ENCODE measurements at places on chromosomes 13 and 19. TPM values are rescaled to one million over a fixed set of nuclear protein-coding genes. Genes with fewer than 3 reads are reported as not detected.
A peak's percentile ranks its signal among the peaks of the same experiment; 100 is the strongest.

DNA sequence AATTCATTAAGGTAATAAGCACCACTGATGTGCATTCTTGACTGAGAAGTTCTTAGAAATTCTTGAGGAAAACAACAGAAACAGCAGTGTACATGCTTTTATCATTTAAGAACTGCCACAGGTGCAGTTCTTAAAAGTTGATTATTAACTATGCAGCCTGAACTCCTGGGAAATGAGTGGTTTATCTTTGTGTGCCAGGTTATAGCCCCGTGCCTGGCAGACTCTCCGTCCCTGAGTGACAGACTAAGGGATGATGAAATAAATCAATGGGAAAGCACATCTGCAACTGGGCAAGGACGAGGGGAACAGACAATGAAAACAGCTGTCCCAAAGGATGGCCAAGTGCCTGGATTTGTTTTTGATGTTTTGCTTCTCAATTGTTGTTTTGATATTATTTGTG, 84.4 kb upstream of the SPATA13 start:
- peak; percentile 69 for DNase-seq

SYCN gene
- 3,357 TPM for total RNA-seq

ZNF492 gene
- total RNA-seq, result 0.31 TPM

DNA sequence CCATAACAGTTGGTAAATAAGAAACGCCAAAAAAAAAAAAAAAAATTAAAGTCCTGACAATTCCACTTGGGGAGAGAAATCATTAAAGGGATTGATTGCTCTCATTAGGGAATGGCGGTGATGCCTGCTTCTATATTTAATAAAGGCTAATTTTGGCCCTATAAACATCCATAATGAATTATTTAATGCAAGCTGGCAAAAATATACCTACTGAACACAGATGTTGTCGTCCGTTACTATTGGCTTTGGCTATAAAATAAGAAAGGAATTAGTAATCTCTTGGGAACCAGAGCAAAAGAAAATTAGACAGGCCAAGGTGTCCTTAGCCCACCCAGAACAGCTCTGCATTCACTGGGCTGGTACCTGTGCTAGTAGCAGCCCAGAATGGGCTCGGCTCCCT, 717.3 kb downstream of the DIAPH3 start:
- no peak for DNase-seq

COX6B2 gene
- not detected for total RNA-seq

- peak; percentile 83 for DNase-seq
These were observed 36.0 kb upstream of the NEK3 start for GRCh38 chr13:52195401-52195837.

DNA sequence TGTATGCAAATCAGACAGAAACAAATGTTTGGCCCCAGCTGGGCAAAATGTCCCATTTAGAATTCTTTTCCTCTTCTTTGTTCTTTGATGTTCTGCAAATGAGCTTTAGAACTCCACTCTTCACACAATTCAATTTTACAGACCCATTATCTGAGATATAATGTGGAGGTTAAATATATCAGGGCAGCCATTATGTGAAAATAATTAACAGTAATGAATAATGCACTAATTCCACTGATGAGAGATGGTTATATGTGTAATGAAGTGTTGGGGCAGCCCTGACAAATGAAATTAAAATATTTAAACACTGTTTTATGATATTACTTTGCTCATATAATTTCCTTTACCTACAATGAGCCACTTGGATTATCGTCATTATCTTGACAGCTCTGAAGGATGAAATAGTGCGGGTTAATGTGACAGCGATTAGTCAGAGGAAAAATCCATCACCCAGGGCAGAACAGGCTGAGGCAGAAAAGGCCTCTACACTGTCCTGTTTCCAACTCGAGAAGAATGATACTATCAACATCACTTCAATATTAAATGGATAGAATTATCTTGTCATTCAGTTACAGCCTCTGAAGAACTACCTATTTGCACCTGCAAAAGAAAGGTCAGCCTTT, 321.1 kb downstream of the RBM26 start:
- DNase-seq, result no peak

DNA sequence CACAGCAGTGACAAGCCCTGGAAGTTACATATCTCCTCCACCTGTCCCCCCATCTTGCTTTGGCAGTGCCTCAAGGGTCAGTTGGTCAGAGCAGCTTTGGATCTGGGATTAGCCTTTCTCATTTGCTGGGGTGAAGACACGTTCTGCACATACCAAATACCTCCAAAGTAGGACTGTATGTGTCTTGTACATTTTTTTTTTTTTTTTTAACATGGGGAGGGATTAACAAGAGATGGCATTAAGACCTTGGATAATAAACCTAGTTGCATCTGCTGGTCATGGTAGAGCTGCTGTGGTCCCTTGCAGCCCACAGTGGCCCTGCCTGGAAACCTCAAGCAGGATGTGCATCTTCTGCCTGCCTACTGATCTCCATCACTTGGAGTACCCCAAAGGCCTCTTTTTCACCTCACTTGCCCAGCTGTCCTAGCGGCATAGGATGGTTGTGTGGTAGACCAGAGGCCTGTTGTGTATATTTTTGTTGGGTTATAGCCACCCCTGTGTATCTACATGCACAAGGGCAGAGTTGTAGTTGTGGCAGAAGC, 2.5 kb downstream of the RPS19 start:
- DNase-seq, result no peak

ZNF221 gene
- 1.4 TPM for total RNA-seq

ADAT3 gene
- 2.6 TPM for total RNA-seq

- no peak for DNase-seq
These were observed 370.8 kb downstream of the MYO16 start for GRCh38 chr13:109000207-109000606.

- no peak for DNase-seq
These were observed 14.6 kb downstream of the CBARP start for GRCh38 chr19:1223018-1223855.

- DNase-seq, result no peak
These were observed 447 bp downstream of the NFKBIB start for GRCh38 chr19:38900202-38900629.

- DNase-seq, result no peak
These were observed 4.9 kb upstream of the OLFM2 start for GRCh38 chr19:9941231-9941630.

DNA sequence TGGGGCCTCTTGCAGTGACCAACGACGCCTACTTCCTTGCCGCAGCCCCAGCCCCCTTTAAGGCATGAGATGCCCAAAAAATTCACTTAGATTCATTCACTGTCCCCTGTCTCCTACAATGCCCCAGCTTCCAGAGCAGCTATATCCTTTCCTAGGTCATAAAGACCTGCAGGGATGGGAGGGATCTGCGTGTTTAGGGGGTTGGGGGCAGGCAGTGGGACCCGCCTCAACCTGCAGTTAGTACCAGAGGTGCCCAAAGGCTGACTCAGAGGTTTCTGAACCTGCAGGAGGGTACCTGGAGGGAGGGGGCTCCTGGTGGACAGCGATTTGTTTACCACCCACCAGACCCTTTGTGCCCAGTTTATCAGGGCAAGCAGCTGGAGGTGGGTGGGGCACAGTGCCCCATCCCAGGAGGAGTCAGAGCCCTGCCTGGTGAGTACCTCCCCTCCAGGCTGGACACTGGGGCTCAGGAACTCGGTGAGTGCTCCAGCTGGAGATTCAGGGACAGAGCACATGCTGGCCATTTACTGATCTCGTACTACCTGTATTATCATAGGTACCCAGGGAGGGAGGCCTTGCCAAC, 10.1 kb downstream of the RPS28 start:
- no peak for DNase-seq

DNA sequence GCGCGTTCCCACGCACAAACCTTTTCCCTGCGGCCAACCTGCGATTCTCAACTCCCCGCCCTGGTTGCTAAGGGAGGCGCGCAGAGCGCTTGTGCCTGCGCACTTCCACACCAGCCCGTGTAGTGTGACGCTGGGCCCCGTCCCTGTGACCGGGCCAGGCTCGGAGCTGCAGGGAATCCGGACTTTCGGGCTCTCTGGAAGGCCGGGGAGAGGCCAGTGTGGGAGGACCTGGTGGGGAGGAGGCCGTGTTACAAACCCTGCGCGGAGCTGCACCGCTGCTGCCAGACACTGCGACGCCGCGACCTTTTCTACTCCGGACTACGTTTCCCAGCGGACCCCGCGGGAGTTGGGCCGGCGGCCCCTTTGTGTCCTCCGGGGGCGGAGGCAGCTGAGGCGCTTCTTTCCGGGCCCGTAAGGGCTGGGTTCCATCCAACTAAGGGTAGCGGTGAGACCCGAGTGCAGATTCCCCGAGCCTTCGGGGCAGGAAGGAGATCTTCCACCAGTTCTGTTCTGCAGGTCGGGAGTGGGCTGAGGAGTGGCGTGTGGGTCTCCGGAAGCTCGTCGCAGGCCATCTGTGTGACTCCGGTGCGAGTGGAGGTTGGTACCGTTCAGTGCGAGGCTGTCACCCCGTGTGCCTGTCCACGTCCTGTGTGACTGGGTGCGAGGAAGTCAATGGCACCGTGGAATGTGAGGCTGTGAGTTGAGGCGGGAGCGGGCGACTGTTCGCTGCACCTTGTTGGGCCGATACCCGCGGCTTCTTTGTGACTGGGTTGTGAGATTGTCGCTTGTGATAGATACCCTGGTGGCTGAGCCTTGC, at the start of gene ZNF570:
Gene ZNF570, plus strand, starts transcription at position 396 of the 817 bp plus-strand sequence. CDS start 999 bp downstream, outside the sequence.
- DNase-seq, result peak; percentile 93

- DNase-seq, result no peak
These were observed 30.5 kb downstream of the ZSWIM4 start for GRCh38 chr19:13825489-13826441.

- DNase-seq, result no peak
These were observed 94.3 kb downstream of the NHLRC3 start for GRCh38 chr13:39132286-39133230.

ETV2 gene
- 0.32 TPM for total RNA-seq

APOC4 gene
- not detected for total RNA-seq

- no peak for DNase-seq
These were observed 82.6 kb downstream of the TBC1D4 start for GRCh38 chr13:75399168-75399878.

- no peak for DNase-seq
These were observed 1586.0 kb upstream of the PRR20A start for GRCh38 chr13:55554741-55555140.

- DNase-seq, result peak; percentile 55
These were observed 588 bp downstream of the DNASE2 start for GRCh38 chr19:12880551-12881171.

DNA sequence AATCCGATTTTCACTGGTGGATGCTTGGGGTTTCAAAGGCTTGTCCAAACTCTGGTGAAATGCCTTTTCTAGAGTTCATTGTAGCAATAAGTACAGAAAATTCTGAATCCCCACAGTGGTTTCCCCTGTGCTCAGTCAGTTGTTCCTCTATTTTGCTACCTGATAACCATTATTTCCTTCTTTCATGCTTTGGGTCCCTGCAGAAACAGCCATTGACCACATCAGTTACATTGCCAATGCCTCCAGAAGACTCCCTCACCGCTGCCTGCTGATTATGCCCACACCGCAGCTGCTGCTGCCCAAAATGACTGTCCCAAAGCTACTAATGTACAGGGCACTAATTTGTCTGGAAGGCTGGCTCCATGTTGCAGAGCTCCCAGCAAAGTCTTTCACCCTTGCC, 517.3 kb downstream of the KLF12 start:
- DNase-seq, result no peak

- DNase-seq, result no peak
These were observed 25.5 kb downstream of the OR7A5 start for GRCh38 chr19:14809272-14810057.

- DNase-seq, result no peak
These were observed 66.7 kb upstream of the LRCH1 start for GRCh38 chr13:46486270-46486669.

GRCh38 chr13:93903909-93904308, 575.6 kb downstream of the DCT start:
- no peak for DNase-seq

- no peak for DNase-seq
These were observed 13.4 kb downstream of the TECR start for GRCh38 chr19:14542711-14543328.

GRCh38 chr19:33157906-33158305, 26.0 kb downstream of the WDR88 start:
- DNase-seq, result no peak

- DNase-seq, result no peak
These were observed 542.1 kb downstream of the SLITRK1 start for GRCh38 chr13:83340170-83340569.

CACNG6 gene
- total RNA-seq, result not detected

DNA sequence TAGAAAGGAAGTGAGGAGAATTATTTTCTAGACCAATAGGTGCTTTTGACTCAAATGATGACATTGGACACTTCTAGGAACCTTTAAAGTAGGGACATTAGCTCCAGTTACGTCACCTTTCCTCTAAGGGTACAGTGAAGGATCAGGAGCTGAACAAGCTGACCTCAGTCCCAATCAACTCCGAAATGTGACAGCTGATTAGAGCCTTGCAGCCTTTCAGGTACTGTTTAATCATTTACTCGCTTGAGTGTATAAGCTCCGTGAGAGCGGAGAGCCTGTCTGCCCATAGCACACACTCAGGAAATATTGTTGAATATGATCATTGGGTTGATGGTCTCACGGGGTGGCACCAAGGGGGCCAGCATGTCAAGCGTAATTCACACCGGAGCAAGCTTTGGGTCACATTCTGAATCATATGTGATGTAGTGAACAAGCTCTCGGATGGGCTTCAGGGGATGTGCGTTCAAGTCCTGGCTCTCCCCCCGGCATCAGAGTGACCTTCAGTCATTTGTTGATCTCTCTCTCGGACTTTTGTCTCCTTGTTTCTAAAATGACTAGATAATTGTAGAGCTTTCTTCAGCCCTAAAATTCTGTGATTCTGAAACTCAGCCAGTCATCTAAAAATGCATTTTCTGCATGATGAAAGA, 141.9 kb downstream of the ZIC5 start:
- DNase-seq, result no peak

AMER2 gene
- not detected for total RNA-seq

DNA sequence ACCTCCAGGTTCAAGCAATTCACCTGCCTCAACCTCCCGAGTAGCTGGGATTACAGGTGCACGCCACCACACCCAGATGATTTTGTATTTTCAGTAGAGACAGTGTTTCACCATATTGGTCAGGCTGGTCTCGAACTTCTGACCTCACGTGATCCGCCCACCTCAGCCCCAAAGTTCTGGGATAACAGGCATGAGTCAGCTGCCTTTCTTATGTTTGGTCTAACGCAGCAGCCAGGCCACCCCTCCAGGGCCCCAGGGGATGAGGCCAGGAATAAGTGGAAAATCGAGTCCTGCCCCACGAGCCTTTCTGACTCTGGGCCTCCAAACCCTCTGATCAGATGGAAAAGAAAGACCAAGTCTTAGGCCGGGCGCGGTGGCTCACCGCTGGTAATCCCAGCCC, 44.5 kb downstream of the CERS4 start:
- DNase-seq, result no peak

LILRB5 gene
- total RNA-seq, result 0.47 TPM

PBX4 gene
- 0.40 TPM for total RNA-seq

LILRB1 gene
- 8.8 TPM for total RNA-seq

DNA sequence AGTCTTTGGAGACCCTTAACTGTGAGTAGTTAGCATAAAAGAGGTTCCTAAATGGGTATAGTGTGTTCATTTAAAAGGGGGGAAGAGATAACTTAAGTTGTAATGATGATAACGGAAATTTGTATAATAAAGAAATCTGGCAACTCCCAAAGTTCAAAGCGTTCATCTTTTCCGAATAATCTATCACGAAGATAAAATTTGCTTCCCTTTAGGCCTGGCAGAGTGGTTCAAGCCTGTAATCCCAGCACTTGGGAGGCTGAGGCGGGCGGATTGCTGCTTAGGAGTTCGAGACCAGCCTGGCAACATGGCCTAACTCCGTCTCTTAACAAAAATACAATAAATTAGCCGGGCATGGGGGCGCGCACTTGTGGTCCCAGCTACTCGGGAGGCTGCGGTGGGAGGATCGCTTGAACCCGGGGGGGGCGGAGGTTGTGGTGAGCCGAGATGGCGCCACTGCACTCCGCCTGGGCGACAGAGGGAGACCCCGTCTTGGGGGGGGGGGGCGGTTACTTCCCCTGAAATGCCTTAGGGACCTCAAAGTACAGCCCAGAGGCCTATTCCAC, 934 bp downstream of the N4BP2L2 start:
- peak; percentile 62 for DNase-seq

Data from pancreas (tissue), 10 donors.